Jurkat, Clone E6-1 (cell line): ENCODE measurements at places on chromosomes 4 and X.

DNA sequence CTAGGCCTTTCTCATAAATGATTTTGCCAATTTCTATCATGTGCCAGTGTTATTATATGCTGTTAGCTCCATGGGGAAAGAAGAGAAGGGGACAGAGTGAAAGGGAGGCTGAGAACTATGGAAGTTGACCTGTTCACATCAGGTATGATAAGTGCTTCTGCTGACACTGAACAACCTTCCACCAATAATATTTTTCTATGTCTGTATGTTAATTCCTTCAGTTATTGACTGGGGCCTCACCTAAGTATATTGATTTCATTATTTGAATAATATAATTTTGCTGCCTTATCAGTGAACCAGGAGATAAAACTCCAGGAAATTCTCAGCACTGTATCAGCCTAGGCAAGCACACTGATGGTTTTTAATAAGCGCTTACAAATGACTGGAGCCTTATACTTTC, 262.8 kb downstream of the SNCA start:
- DNase-seq = no peak

- no peak for DNase-seq
Observed at GRCh38 chr4:74504212-74504611, 59.3 kb downstream of the AREG start.

DNA sequence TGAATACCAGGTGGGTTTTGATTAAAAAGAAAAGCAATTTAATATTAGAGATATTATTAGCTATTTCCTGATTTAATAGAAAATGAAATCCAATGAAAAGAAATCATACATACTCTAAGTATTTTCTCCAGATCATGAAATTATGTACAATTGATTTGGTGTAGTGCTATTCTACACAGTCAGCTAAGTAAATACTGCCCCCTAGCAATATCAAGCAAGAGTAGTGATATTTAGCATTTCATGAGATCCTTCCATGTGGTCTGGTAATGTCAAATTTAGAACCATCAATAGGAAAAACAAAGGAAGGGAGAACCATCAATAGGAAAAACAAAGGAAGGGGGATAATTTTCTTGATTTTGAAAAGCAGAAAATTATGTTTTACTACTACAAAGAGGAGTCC, 114.6 kb downstream of the TBCK start:
- no peak for DNase-seq

GRCh38 chrX:29299684-29300083, 712.4 kb downstream of the IL1RAPL1 start:
- no peak for DNase-seq

DNA sequence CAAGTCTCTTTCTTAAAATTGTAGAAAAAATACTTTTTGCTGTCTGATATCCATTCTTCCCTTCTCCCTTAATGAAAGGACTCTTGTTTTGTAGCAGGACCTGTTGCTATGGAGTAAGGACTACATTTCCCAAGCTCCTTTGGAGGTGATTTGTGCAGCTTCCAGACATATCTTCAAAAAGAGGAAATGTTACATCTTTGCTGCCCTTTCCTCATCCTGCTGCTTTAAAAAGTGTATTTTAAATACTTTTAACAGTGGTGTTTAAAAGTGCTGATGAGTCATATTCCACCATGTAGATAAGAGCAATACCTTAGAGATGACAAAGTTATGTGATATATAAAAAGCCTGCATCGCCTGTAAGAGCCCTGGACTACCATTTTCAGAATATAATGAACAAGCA, 98.7 kb downstream of the CFAP299 start:
- no peak for DNase-seq

- peak; percentile 78 for DNase-seq
Observed at GRCh38 chr4:109359040-109359646, 56.7 kb upstream of the COL25A1 start.
